ENCODE measurements at places on chromosomes 7 and 10.

DNA sequence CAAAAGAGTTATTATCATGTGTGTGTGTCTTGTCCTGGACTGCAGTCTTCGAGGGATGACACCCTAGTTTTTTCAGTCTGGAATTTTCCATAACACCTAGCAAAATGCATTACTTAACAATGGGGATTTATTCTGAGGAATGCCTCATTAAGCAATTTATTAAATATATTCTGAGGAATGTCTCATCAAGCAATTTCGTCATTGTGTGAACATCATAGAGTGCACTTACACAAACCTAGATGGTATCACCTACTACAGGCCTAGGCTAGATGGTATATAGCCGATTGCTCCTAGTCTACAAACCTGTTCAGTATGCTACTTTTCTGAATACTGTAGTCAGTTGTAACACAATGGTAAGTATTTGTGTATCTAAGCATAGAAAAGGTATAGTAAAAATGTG is 1.1 kb upstream of the STEAP4 start:
- no peak for DNase-seq

- no peak for DNase-seq
These were observed 132.7 kb downstream of the TAX1BP1 start for GRCh38 chr7:27872356-27873275.

- DNase-seq, result no peak
These were observed 49.0 kb downstream of the SPOCK2 start for GRCh38 chr10:72039377-72039776.

- peak; percentile 28 for DNase-seq
These were observed 57.8 kb upstream of the RAB18 start for GRCh38 chr10:27446091-27446918.

GRCh38 chr10:127242914-127243313 is 46.5 kb upstream of the INSYN2A start:
- no peak for DNase-seq

GRCh38 chr10:78318305-78318704 is 284.6 kb downstream of the RPS24 start:
- no peak for DNase-seq

DNA sequence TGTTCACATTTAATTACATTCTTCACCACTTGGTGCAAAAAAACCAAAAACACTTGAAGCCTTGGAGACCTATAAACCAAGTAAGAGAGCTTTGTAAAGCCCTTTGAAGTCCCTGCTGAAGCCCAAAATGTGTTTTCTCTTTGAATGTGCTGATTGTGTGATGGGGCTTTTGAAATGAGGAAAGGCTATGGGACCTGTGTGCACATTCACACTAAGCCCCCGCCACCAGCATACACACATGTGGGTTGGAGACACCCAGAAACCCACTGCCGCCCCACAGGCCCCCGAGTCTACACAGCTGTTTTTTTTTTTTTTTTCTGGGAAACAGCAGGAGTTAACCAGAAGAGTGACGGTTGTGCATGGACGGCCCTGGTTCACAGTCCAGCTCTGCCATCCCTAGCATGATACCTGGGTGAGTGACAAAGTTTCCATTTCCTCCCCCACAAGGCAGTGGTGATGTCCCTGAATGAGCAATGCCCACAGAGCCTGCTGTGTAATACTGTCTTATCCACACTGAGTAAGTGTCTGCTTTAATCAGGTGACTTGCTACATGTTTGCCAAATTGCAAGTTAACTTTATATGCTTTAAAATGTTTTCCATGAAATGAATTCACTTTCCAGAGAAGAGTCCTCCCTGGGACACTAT is 154.6 kb upstream of the GDF10 start:
- no peak for DNase-seq

DNA sequence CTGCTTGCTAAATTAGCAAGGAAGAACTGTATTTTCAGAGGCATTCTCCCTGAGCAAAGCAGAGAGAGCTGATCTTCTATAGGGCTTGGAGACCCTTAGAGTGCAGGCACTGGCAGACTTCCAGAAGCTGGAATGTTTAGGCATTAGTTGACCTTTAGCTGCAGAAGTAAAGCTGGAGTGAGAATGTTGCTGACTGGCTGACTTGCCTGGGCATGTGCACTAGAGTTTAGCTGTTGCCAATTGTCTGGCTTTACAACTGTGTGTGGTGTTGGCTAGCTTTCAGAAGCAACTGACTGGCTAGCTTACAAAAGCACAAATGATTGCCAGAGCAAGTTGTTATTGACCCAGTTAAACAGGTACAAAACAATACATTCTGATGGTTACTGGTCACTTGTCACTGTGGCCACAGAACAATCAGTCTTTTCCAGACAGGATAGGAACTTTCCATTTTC is 25.1 kb downstream of the FAM13C start:
- no peak for DNase-seq

- no peak for DNase-seq
These were observed 371.9 kb downstream of the BMPER start for GRCh38 chr7:34277016-34277802.

GRCh38 chr7:33334349-33334748 is 205.0 kb downstream of the BBS9 start:
- DNase-seq, result peak; percentile 8

DNA sequence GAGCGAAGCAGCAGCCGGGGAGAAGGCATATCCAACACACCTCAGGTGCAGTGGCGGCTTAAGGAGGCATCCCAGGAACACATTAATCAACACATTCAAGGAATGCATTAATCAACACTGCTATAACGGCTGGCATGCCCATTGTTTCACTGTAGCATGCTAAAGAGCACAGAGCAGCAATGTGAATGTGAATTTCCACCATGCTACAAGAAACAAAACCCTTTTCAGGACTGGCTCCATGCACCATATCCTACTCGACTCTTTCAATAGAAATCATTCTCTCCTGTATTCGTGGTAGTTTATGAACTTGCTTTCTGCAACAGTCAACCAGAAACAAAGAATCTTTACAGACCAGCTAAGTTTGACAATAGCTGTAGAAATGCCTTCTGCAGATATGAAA is 149.0 kb downstream of the NRCAM start:
- no peak for DNase-seq

DNA sequence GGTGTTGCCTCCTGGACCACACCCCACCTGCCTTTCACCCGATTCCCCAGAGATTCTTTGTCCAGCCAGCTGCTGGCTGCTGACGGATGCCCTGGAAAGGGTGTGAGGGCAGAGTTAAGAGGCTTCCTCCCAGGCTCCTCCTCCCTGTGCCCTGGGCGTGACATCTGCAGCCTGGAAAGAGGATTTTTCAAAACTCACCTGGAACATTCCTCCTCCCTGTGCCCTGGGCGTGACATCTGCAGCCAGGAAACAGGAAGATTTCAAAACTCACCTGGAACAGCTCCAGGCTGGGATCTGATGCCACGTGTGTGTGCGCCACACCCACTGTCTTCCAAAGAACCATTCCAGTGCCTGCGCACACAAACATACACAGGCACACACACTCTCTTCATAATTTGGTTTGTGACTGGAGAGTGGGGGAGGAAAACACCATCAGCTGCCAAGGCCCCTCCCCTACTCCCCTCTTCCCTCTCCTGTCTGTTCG is 5.2 kb downstream of the MARVELD1 start:
- peak; percentile 78 for DNase-seq

DNA sequence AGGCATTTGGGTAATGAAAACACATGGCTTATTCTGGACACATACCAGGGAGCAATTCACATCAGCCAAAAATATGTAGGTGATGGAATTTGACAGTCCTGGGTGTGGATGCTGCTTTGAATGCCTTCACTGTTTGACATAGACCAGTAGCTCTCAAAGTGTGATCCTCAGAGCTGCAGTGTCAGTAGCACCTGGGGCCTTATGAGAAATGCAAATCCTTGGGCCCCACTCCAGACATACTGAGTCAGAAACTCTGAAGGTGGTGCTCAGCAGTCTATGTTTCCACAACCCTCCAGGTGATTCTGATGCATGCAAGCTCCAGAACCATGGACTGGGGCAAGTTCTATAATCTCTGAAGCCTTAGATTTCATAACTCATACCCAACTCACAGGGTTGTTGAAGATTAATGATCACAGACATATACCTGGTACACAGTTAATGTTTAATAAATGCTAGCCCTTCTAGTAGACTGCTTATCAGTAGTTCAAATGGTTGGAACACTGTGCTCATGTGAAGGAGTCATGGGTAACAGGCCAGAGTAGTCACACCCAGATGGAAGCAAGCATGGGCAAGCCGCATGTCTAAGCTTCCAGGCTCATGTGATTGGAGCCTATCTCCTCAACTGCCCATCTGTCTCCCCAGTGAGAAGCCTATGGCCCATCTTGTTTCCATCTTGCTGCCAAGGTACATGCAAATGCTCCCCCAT is 715.7 kb downstream of the GRID1 start:
- no peak for DNase-seq

All from NCI-H460 (cell line).